MCF 10A (cell line): ENCODE measurements at places on chromosomes 3 and 15.

GRCh38 chr3:72288955-72289691 is 504.2 kb upstream of the PROK2 start:
- DNase-seq = peak; percentile 20

DNA sequence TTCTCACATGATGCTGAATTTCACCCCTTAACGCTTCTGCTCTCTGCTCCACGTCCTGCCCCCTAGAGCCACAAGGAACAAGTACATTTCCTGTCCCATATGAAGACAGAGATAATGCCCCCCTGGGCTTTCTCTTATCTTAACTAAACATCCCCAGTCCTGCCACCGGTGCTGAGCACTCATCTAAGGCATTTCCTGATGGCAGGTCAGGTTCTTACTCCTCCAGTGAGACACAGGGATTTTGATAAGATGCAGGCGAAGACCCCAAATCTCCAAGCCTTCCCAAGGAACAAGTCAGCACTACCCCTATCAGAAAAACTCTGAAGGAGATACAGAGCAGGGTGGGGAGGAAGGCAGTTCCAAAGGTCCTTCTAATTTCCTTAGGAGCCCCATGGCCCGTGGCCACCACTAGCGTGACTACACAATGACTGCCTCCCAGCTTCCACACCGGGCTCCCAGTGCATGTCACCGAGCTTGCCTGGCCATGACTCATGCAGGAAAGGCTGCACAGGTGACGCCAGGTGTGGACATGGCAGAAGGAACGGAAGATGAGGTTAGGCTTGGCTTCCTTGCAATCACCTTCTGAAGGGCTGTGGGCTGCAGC is 152.9 kb downstream of the XXYLT1 start:
- peak; percentile 73 for DNase-seq

GRCh38 chr15:37076543-37076942 is 23.8 kb downstream of the MEIS2 start:
- DNase-seq = no peak

DNA sequence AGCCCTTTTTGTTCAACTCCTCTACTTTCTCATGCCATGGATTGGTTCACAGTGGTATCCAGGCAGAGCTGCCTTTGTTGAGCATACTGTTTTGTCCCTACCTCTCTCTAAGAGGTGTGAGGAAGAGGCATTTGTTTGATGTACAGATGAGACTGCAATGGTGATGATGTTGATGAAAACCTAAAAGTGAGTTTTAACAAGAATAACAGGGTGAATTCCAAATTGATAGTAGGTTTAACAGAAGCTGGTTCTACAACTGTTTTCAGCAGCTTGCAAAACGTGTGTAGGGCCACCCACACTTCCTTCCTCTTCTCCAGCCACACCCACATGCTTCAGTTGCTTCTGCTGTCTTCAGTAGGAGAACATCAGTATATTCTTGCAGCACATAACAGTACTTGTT is 10.2 kb downstream of the SNRK start:
- peak; percentile 33 for DNase-seq

DNA sequence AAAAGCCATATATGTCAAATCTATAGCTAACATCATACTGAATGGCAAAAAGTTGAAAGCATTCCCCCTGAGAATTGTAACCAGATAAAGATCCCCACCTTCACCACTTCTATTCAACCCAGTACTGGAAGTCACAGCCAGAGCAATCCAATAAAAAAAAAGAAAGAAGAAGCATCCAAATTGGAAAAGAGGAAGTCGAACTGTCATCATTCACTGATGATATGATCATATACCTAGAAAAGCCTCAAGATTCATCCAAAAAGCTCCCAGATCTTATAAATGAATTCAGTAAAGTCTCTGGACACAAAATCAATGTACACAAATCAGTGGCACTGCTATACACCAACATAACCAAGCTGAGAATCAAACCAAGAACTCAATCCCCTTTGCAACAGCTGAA is 97.4 kb downstream of the CBLB start:
- DNase-seq = no peak

DNA sequence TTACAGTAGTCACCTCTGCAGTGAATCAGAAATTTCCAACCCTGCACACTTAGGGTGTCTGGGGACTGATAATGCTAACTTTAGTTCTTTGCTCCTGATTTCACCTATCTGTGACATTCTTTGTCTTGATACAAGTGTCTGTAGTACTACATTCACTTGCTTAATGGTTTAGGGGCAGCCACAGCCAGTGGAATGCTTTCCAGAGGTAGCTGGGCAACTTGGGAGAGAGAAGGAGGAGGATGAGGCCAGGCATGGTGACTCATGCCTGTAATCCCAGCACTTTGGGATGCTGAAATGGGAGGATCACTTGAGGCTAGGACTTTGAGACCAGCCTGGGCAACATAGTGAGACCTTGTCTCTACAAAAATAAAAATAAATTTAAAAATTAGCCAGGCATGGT is 8.5 kb downstream of the BAHD1 start:
- peak; percentile 50 for DNase-seq

DNA sequence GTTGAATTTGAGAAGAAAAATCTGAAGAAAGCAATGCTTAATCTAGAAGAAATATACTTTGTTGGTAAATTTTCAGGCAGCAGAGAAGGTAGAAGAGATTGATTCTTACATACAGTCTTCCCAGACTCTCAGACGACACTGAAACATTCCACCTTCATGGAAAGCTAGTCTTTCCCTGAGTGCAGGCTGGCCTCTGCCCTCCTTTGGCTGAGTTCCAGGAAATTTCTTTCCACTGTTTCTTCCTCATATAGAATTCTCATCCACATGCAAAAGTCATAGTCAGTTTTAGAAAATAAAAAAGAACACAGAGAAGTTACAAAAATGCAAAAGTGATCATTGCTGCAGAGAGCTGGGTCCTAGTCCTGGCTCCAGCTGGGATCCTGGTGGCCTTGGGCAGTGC is 142.5 kb upstream of the PRR23C start:
- DNase-seq = no peak

DNA sequence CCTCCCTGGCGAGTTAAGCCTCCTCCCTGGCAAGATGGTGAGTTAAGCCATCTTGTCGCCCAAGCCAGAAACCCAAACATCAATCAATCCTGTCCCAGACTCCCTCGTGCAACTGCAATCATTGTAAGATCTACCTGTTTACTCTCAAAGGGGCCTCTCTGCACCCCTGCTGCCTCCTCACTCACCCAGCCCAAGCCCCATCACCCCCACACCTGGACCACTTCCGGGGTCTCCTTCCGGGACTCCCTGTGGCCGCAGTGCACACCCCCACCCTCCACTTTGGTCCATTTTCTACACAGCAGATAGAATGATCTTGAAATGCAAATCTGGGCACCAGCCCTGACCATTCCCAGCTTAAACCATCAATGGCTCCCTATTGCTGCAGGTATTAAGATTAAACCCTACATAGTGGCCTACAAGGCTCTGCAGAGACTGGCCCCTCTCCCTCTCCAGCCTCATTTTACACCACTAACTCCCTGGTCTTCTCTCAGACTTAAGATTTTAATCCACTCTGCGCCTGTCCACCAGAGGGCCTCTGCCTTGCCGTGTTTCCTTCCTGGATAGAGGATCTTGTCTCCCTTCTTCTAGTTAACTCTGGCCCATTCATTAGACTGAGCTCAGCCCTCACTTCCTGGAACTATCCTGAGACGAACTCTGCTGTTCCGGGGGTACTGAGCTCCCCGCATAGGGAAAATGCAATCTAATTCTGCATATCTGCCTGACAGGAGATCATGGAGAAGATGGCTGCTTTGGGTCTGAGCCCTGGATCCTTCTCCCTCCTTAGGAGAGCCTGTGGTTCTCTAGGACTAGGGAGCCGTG is 41.9 kb upstream of the SLC6A1 start:
- peak; percentile 50 for DNase-seq

DNA sequence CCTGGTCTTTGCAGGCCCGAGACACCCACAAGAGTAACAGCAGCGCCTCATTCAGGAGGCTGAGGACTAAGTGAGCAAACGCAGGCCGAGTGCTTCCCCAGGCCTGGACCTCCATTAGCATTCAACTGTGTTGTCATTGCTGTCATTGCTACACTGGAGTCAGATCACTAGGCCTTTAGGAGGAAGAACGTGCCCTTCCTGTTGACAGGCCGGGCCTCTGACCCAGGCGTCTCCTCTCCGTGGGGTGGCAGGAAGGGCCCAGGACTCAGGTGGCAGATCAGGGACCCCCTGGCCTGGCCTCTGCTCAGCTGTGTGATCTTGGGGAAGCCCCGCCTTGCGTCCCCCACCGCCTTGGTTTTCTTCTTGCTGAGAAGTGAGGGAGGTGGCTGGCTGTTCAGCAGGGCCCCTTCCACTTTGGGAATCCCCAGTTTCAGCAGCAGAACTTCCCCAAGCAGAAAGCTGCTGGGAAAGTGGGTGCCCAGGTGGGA is 19.1 kb downstream of the ZDHHC19 start:
- no peak for DNase-seq

GRCh38 chr3:13717222-13717895 is 162.5 kb downstream of the WNT7A start:
- no peak for DNase-seq

DNA sequence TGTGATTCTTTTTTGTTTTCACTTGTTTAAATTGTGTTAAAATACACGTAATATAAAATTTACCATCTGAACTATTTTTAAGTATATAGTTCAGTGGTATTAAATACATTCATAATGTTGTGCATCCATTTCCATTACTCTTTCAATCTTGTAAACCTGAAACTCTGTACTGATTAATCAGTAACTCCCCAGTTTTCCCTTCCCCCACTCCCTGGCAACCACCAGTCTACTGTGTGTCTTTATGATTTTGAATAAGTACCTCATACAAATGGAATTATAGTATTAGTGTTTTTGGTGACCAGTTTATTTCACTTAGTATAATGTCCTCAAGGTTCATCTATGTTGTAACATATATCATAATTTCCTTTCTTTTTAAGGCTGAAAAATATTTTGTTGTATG is 59.3 kb downstream of the GLCE start:
- no peak for DNase-seq

GRCh38 chr3:155753038-155753639 is 8.3 kb upstream of the PLCH1 start:
- peak; percentile 53 for DNase-seq

- peak; percentile 11 for DNase-seq
Measured at GRCh38 chr15:41377978-41378377, 24.3 kb downstream of the NDUFAF1 start.

DNA sequence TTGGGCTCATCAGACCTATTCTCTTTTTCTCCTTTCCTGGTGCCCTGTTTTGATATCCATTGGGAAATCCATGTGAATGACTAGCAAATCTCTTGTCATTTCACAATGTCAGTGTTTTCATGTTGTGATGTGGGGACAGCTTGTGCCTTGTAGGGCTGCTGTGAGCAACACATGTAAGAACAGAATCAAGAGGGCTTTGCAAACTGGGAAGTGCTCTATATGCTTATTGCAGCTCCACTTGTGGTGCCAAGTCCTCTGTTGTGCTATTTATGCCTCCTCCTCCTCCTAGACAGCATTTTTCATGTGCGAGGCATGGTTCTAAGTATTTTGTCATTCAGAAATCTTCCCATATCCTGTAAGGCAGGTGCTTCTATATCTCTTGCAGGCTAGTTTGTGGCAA is 56.4 kb downstream of the ZNF621 start:
- DNase-seq = peak; percentile 4

DNA sequence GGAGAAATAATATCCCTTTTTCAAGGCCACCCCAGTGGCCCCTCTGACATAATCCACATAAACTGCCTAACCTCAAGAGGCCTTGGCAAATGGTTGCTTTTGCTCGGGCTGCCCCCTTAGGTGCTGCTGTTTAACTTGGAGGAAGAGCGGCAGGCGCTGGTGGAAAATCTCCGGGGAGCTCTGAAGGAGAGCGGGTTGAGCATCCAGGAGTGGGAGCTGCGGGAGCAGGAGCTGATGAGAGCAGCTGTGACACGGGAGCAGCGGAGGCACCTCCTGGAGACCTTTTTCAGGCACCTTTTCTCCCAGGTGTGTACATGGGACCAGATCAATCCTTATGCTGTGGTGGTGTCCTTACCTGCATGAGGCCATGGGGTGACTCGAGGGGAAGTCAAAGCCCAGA is 15.0 kb downstream of the DUOX1 start:
- no peak for DNase-seq

DNA sequence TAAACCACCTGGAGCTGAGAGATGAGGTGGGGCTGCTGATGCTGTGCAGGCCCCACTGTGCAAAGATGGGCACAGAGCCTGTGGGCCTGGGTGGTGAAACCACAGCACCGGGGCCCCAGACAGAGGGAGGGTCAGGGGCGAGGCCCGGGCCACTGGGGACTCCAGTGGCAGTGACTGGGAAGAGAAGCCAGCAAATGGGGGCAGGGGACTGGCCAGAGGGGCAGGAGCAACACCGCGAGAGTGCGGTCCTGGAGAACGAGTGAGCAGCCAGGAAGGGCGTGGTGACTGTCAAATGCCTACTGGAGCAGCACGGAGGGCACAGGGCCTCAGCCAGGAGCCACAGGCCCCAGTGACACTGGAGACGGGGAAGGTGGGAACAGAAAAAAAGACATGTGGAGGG is 39.8 kb downstream of the HCN4 start:
- no peak for DNase-seq

- no peak for DNase-seq
Measured at GRCh38 chr3:153484842-153485241, 322.8 kb downstream of the RAP2B start.

- DNase-seq = peak; percentile 76
Measured at GRCh38 chr3:161409858-161410257, 38.5 kb upstream of the SPTSSB start.

GRCh38 chr3:38003371-38003816 is 12.8 kb downstream of the VILL start:
- peak; percentile 48 for DNase-seq

DNA sequence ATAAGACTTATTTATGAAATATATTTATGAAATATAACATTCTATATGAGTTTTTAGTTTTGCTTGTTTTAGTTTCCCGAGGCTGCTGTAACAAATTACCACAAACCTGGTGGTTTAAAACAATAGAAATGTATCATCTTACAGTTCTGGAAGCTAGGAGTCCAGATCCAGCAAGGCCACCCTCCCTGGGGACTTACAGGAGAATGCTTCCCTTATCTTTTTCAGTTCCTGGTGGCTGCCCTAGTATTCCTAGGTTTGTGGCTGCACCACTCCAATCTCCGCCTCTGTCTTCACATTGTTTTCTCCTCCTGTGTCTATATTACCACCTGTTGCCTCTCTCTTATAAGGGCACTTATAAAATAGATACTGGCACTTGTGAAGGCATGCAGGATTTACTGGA is 877.8 kb downstream of the TUSC7 start:
- no peak for DNase-seq

DNA sequence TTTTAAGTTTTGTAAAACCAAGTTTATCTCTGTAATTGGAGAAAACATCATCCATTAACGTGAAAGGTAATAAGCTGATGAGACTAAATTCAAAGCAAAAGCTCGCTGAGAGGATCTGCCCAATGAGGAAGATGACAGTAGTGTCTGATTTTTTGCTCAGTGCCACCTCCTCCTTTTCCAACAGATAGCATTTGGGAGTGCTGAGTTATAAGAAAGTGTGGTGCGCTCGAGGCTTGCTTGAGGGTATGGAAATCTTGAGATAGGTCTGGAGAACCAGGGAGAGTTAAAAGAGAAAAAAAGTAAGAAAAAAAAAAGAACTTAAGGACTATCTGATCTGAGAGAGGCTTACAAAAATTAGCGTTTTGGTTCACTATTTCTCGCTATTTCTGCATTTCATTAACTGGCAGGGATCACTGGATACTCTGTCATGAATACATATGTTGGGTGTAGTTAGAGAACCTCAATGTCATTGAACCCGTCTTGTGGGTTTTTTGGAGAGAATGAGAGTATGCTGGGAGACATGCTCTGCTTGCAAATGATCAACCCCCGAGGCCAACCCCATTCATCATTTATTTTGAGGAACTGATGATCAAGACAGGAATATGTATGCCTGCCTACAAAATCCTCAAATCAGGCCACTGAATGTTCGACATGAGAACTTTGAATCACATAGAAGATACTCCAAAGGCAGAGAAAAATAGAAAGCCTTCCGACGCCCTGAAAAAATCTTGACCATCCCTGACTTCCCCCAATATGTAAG is 973 bp upstream of the USP13 start:
- DNase-seq = no peak
